ENCODE measurements at places on chromosomes 1 and 21.

DNA sequence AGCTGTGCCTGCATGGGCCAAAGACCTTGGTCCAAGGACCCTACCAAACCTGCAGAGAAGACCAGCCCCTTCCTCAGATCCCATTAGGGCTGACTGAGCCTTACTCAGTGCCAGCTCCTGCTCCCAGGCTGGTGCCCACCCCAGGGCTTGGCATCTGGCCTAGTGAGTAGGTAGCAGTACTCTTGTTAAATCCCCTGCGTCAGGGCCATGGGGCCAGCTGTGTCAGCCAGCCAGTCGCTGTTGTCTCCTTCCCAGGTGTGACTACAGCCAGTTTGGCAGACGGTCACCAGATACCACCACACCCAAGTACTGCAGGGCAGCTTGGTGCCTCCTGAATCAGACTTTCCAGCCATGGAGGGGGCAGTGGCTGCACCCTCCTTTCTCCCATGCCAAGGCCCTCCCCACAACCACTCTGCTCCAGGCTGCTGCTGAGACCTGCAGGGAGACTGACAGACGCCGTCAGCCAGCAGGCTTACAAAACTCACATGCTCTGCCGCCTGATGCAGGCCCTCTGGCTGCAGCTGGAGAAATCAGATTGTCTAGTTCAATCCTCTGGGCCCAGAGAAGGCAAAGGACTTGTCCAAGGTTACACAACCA is 3.0 kb downstream of the TENT5B start:
- DNase-seq = no peak

DNA sequence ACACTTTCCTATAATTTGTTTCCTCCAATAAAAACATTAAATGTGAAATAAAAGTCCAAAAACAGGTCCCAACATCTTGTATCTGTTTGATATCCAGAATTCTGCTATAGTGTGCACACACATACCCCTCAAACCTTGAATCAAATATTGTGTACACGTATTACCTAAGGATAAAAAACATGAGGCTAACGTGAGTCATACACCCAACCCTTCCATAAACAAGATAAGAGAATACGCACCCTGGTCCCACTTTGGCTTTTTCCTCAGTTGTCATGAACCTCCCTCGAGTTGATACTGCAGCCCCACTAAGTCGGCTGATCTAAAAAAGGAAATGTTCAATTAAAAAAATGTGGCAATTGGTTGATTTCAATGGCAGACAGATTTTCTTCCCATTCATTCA is 5.2 kb downstream of the KHDC4 start:
- no peak for DNase-seq

GRCh38 chr1:22814176-22815042 is 103.8 kb downstream of the EPHB2 start:
- DNase-seq = peak; percentile 34

DNA sequence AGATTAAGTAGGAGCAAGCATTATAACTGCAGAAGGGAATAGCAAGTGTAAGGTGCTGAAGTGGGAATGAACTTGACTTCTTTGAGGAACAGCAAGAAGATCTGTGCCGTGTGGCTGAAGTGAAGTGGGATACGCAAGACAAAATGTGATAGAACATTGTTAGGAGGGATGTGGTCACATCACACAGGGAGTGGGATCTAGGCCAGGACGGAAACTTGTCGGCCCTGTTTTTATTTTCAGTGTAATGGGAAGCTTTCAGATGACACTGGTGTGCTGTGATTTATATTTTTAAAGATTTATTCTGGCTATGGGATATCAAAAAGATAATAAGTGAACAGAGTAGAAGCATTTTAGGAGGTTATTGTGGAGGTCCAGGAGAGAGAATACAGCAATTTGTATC is 116.4 kb downstream of the PLA2G4A start:
- no peak for DNase-seq

DNA sequence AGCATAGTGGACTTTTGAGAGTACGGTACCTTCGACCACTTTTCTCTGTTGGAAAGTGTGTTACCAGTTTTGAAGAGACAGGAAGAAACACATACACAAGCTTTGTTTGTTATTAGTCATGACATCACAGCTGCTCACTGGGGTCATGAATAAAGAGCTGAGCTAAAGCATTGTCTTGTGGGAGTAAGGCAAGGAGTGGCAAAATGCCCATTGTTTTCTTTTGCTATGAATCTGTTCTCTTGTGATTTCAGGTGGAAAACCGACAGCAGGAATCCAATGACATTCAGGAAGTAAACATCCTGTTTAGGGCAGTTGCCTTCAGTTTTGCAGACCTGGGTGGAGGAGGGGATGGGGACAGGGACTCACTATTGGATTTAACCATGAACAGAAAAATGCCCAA is 66.2 kb downstream of the RGL1 start:
- DNase-seq = peak; percentile 17

DNA sequence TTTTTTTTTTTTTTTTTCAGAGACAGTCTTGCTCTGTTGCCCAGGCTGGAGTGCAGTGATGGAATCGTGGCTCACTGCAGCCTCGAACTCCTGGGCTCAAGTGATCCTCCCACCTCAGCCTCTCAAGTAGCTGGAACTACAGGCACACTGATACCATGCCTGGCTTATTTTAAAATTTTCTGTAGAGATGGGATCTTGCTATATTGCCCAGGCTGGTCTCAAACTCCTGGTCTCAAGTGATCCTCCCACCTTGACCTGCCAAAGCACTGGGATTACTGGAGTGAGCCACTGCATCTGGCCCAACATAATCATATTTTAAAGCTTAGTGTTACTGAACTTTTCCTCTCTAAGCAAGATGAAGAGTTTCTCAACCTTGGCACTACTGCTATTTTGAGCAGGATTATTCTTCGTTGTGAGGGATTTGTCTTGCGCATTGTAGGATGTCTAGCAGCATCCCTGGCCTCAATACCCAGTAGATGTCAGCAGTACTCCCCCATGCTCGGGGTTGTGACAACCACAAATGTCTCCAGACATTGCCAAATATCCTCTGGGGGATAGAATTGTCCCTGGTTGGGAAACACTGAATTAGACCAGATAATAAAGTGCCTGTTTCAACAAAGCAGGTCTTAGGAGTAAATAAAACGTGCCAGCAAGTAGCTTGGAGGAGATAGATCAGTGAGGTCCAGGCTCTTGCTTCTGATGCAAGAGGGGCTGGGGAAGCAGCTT is 15.1 kb upstream of the THRAP3 start:
- no peak for DNase-seq

DNA sequence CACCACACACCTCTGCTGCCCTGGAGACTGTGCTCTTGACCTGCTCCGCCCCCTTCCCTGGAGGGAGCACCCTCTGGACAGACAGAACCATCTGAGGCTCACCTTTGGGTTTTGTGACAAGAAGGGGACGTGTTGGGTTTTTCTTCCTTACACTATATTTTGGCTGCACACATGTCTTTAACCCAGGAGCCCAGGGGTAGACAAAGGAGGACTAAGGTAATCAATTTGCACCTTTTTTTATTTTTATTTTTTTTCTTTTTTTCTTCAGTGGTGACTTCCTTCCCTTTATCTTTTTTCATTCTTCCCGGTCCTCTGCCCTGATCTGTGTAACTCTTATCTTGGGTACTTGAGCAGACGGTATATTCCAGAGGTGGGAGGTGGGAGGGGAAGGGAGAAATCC is 8.5 kb upstream of the TXLNA start:
- no peak for DNase-seq

DNA sequence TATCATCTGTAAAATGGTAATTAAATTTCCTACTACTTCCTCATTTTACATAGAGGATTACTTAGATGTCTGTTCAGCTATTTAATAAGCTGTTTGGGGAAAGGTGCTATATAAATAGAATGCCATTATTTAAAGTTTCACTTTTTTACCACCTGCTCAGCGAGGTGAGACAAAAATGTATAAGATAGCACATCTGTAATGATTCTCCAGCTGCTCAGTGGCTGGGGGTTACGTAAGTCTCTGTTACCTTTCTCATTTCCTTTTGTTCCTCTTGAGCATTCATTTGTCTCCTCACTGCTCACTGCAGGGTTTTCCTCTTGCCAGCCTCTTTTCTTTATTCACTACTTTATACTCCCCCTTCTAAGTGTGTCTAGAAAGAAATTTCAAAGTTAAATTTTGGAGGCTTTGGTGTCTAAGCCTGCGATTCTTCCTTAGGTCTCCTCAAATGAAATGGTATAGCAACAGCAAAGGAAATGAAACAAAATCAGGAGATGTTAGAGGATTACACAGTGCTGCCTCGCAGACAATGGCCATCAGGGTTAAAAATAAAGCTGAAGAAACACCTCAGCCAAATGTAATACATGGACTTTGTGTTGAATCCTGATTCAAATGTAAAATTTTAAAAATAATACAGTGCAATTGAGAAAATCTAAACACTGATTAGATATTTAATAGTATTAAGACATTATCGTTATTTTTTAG is 6.8 kb downstream of the RGS8 start:
- no peak for DNase-seq

- no peak for DNase-seq
Observed at GRCh38 chr1:910311-910880, 13.3 kb upstream of the SAMD11 start.

DNA sequence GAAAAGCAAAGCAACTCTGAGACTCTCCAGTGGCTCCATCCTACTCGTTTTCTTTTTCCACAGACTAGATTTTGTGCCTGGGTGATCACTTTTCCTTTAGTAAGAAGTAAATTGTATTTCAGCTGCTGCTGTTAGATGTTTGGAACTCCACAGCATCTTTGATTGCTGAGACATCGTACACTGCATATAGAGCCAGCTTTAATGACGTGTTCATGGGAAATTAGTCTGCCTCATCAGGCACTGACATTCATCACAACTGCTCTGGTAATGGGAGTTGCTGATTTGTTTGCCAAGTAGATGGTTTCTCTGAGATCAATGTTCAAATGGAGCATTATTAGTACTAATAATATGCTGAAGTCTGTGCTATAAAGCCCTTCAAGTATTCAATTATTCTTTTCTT is 573.8 kb upstream of the NR5A2 start:
- DNase-seq = no peak

DNA sequence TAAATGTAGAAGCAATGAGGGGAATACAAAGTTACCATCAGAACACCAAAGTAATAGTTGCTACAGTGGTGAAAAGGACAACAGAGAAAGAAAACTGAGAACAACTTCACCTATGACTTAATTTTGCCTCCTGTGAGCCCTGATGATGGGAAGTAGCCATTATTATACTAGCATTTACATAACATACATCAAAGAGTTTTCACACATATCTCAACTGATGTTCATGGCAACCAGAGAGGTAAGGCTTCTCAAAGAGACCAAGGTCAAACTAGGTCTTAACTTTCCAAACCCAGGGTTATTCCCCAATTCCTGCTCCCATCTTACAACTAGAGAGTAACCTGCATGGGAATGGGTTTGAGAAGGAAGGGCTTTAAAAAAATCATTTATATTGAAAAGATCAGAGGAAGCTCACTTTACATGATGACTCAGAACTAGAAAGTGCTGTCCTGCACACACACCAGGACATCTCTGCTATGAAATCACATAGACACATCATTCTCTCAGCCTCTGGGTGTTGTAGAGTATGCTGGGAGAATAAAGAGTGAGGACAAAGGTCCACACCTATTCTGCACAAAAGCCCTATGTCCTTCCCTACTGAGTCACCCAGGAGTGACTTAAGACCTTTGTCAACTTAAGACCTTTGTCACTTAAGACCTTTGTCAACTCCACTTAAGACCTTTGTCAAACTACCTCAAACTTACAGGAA is 179.7 kb downstream of the TNFSF18 start:
- peak; percentile 37 for DNase-seq

GRCh38 chr1:213830371-213830770 is 157.4 kb upstream of the PROX1 start:
- no peak for DNase-seq

GRCh38 chr1:20237646-20238045 is 51.3 kb upstream of the PLA2G2C start:
- DNase-seq = no peak

GRCh38 chr1:164504749-164505148 is 54.2 kb upstream of the PBX1 start:
- no peak for DNase-seq

- no peak for DNase-seq
Observed at GRCh38 chr21:44349847-44350772, 3.3 kb upstream of the TRPM2 start.

DNA sequence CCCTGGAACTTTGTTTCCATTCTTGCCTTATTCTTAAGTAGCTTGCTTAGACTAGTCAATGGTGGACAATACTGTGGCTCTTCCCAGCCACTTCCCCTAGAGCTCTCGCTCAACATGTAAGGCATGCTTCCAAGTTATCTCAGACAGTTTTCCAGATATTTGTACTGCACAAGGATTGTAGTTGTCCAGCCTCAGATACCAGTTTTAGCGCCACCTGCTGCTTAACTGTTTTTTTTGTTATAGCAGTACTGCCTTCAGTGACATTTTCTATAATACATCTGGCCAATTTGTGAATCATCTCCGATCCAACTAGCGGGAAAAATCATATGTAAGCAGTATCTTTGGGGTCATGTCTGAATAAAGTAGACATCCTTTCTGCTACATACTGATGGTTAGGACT is 346.7 kb upstream of the ADGRL4 start:
- DNase-seq = peak; percentile 61

DNA sequence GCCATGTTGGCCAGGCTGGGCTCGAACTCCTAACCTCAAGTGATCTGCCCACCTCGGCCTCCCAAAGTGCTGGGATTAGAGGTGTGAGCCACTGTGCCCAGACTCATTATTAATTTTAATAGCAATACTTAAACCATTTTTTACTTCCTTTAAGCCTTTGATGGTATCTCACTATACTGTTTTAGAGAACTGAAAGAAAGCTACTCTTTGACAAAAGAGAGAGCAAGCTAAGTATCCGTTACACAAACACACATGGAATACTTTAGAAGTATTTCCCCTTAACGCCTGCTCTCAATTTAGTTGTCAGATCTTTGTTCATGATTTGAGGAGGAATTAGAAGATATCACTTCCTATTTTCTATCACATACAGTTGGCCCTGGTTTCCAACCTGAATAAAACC is 189.4 kb downstream of the COP1 start:
- no peak for DNase-seq

GRCh38 chr1:245831518-245831917 is 675.6 kb downstream of the SMYD3 start:
- no peak for DNase-seq

- DNase-seq = no peak
Observed at GRCh38 chr21:26047279-26047967, 123.1 kb downstream of the APP start.

GRCh38 chr1:76854255-76854654 is 13.0 kb upstream of the ST6GALNAC5 start:
- DNase-seq = no peak

- DNase-seq = no peak
Observed at GRCh38 chr1:244174922-244175521, 123.9 kb downstream of the ZBTB18 start.

- no peak for DNase-seq
Observed at GRCh38 chr21:14466715-14467114, 79.4 kb downstream of the SAMSN1 start.

DNA sequence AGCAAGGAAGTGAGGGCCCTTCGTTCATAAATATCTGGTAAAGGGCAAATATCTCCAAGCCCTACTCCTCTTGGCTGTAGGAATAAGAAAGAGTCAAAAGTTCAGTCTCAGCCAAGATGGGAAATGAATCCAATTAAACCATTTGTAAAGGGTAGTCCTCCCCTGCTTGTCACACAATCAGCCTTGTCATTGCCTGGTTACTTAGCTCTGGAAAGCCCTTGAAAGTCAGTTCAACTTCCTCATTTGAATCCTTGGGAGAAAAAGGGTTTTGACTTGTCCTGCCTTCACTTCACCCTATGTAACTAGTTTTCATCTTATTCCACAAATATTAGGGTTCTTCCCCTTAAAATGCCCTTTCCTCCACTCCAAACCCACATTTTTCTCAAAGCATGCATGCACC is 100.0 kb downstream of the ELAVL4 start:
- DNase-seq = no peak
